ENCODE measurements at places on chromosomes 12 and 14. TPM values are rescaled to one million over a fixed set of nuclear protein-coding genes. Genes with fewer than 3 reads are reported as not detected.

DNA sequence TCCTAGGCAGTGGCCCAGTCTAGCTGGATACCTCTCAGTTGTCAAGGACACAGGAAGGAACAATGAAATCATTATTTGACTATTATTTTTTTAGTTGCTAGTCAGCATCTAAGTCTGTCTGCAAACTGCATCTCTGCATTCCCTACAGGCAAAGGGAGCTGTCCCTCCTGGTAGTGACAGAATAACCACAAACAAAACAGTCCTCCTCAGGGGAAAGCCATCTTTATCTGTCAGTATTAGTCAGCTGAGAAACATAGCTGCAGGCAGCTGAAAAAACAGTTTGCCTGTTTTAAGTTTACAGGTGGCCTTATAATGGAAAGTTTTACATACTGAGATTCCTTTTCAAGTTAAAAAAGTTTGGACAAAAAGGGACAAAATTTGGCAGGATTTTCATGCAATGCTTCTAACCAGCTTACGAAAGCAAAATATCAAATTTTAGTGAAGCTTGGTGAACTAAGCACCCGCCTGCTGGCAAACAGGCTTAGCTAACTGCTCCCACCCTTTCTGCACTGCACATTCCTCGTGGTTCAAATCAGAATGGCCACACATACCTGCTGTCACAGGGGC is 29.5 kb downstream of the SLC25A21 start:
- DNase-seq, result no peak

Gene FLVCR2
- 11.8 TPM for total RNA-seq

DNA sequence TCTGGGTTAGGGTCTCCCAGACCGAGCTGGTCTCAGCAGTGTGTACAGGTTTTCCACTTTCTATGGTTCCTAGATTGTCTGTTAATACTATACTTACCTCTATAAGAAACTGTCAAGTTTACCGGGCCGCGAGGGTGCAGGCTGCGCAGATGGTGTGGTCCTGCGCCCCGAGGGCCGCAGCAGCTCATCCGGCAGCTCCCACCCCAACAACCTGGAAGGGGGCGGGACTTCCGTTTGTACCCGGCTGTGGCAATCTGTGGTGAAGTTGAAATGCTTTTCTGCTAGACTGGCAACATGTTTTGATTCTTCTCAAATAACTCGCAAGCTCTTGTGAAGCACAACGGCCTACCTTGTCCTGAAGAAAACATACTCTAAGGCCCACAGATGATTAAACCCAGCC is at the start of gene CLEC9A:
CLEC9A (plus strand) TSS at position 237 of the 400 bp plus-strand sequence. CDS start 22,006 bp downstream, outside the sequence.
- DNase-seq, result no peak

- no peak for DNase-seq
These were observed 922.7 kb downstream of the VRK1 start for GRCh38 chr14:97719931-97720330.
